GM06990 (cell line): ENCODE measurements at places on chromosomes 16 and 17.

DNA sequence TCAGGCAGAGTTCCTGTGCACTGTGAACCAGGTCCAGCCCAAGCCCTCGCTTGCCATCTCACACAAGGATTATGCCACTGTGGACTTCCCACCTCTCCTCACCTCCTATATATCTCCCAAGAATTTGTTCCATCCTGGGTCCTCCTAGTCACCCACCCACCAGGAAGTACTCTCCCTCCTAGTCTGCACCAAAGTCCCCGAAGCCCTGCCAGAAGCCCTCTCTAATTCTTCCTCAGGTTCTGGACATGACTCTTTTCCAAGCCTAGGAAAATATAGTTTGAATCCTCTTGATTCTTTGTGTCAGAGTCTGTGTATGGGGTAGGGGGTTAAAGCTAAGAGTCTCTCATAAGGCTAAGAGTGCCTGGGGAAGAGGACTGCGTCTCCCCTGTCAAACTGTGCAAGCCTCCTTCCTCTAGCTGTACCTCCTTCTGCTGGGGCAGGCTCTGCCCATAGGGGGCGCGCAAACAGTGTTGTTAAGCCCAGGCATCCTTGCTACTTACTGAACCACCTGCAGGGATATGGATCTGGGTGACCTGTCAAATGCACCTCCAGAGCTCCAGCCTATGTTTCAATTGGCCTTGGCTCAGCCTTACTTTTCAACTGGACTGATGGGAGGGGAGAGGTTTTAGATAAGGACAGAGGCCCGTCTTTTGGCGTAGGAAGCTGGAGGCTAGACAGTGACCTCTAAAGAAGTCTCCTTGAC is 16.6 kb upstream of the DLX4 start:
- no peak for DNase-seq

GRCh38 chr17:57794841-57795240 is 49.7 kb upstream of the CCDC182 start:
- DNase-seq = no peak

GRCh38 chr17:28763804-28764266 is 20.0 kb downstream of the TRAF4 start:
- DNase-seq = no peak

DNA sequence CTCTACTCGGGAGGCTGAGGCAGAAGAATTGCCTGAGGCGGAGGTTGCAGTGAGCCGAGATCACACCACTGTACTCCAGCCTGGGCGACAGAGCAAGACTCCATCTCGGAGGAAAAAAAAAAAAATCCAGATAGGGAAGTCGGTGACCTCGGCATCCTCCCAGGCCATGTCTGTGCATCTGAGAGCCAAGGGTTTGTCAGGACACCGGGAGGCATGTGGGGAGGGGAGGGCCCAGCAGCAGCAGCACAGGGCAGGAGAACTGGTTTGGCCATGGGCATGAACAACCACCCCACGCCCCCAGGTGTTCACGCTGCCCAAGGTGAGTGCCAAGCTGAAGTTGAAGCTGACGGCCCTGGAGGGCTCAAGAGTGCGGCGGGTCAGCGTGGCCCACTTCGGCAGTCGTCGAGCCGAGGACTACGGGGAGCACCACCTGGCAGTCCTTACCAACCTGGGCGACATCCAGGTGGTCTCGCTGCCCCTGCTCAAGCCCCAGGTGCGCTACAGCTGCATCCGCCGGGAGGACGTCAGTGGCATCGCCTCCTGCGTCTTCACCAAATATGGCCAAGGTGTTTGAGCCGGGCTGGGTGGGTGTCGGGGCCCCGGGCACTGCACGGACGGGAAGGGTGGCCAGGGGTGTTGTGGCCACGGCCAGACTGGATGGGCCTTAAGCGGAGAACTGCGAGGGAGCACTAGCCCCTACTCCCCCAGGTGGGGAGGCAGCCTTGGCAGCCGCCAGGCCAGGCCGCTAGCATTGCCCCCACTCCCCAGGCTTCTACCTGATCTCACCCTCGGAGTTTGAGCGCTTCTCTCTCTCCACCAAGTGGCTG is 14.7 kb upstream of the MYO15B start:
- DNase-seq = no peak

- DNase-seq = no peak
Measured at GRCh38 chr16:69937465-69937951, 13.6 kb upstream of the CLEC18A start.

DNA sequence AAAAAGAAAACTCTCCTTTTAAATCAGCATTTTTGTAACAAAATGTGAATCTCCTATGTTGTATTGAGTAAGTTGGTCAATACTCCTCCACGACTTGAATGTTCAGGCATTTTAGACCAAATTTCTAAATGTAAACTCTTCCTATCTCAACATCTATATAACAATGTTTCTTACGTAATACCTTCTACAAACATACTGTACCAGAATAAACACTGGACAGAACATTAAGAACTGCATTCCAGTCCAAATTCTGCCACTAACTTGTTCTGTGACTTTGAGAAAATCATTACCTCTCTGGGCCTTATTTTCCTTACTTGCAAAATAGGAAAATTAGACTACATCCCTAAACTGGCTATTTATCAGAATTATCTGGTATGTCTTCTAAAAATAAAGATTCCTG is 40.1 kb downstream of the AKAP10 start:
- DNase-seq = no peak

DNA sequence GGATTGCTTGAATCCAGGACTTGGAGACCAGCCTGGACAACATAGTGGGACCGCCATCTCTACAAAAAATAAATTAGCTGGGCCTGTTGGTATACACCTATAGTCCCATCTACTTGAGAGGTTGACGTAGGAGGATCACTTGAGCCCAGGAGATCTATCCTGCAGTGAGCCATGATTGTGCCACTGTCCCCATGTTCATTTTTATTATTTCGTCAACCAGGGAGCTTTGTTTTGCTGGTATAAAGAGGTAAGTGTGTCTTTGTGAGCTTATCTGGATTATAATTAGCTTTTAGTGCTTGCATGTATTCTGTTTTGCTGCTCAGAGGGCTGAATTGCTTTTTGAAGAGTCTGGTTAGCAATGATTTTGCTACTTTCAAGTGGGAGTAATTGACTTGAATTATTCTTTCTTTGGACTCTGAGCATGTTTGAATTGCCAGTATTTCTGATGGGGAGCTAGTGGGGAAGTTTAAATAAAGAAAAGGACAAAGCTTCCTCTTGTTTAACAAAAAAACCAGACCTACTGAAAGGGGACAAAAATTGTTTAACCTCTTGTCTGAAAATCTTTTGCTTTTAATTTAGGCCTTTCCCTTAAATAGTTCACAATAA is 31.6 kb upstream of the BCAS3 start:
- DNase-seq = no peak

GRCh38 chr16:23279721-23280153 is 22.4 kb upstream of the SCNN1B start:
- DNase-seq = no peak

- DNase-seq = no peak
Measured at GRCh38 chr16:49439050-49439449, 65.4 kb downstream of the C16orf78 start.

- no peak for DNase-seq
Measured at GRCh38 chr17:64002658-64003525, 4.7 kb downstream of the PRR29 start.

- DNase-seq = no peak
Measured at GRCh38 chr16:90057738-90058173, 19.4 kb downstream of the PRDM7 start.

DNA sequence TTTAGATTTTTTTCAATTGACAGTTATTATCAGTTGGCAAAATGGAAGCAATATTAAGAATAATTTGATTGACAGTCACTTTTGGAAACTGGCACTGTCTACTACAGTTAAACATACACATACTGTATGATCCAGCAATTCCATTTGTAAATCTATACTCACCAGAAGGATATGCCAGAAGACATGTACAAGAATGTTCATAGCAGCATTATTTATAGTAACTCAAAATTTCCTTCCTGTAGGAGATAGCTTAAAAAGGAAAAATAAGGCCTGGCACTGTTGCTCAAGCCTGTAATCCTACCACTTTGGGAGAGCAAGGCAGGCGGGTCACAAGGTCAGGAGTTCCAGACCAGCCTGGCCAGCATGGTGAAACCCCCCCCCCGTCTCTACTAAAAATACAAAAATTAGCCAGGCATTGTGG is 89.3 kb downstream of the VMP1 start:
- no peak for DNase-seq

DNA sequence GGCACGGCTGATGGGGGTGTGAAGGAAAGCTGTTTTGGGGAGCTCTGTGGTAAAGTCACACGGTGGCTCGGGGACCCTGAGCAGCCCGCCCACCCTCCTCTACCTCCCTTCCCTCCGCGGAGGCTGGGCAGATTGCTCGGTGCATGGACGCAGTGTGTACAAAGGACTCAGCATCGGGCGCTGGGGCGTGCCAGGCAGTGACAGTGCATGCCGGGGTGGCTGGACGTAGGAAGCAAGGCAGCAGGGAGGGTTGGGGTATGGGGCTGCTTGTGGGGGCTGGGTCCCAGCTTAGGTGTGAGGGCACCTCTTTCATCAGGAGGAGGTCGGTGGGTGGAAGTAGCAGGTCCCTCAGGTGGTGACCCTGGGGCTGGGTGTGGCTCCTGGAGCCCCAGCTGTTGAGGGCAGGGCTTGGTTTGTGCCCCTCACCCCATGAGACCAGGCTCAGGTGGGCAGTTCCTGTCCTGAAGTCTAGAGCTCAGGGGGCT is 159.9 kb upstream of the GSE1 start:
- no peak for DNase-seq

GRCh38 chr16:47492428-47493377 is 31.6 kb downstream of the PHKB start:
- peak; percentile 67 for DNase-seq

- DNase-seq = no peak
Measured at GRCh38 chr17:13194887-13195286, 177.1 kb upstream of the ELAC2 start.

GRCh38 chr16:57594531-57595031 is 33.8 kb upstream of the ADGRG1 start:
- DNase-seq = no peak

- DNase-seq = no peak
Measured at GRCh38 chr16:29992344-29992967, 3.0 kb downstream of the HIRIP3 start.

DNA sequence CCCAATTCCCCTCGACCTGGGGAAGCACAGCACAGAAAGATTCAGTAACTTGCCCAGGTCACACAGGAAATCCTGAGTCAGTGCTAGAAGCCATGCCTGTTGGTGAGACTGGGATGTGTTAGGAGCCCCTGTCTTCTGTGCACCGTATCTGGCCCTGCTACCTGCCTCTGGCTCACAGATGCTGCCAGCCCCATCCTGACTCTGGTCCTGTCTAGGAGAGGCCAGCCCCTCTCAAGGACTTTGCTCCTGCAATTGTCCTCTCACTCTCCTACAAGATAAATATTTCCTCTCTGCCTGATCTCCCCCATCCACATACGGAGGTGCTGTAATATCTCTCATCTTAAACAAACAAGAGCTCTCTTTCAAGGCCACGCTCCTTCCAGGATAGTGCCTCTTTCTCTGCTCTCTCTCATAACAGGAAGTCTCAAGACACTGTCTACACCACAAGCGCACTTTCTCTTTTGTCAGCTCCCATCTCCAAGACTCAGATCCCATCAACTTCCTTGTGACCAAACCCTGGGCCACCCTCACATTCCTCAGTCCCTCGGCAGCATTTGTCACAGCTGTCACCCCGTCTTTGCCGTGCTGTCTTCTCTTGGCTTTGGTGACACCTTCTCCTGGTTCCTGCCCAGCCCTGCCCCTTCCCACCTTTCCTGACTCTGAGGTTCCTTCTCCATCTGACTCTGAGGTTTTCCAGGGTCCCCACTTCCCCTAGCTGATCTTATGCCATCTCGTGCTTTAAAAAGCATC is 1.9 kb downstream of the SLC13A2 start:
- no peak for DNase-seq

DNA sequence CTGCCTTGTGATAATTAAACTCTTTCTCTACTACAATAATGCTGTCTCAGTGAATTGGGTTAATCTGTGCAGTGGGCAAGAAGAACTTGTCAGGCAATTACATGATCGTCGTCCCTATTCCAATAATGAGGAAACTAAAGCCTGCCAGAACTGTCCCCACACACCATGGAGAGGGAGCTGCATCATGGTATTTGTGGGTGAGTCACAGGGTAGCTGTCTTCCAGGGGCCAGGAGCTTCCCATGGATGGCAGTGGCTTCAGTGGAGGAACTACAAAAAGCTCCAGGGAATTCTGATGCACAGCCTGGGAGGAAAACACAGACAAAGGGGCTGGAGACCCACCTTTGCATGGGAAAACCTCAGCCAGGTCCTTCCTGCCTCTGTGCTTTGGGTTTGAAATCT is 83.3 kb upstream of the C16orf82 start:
- DNase-seq = no peak

DNA sequence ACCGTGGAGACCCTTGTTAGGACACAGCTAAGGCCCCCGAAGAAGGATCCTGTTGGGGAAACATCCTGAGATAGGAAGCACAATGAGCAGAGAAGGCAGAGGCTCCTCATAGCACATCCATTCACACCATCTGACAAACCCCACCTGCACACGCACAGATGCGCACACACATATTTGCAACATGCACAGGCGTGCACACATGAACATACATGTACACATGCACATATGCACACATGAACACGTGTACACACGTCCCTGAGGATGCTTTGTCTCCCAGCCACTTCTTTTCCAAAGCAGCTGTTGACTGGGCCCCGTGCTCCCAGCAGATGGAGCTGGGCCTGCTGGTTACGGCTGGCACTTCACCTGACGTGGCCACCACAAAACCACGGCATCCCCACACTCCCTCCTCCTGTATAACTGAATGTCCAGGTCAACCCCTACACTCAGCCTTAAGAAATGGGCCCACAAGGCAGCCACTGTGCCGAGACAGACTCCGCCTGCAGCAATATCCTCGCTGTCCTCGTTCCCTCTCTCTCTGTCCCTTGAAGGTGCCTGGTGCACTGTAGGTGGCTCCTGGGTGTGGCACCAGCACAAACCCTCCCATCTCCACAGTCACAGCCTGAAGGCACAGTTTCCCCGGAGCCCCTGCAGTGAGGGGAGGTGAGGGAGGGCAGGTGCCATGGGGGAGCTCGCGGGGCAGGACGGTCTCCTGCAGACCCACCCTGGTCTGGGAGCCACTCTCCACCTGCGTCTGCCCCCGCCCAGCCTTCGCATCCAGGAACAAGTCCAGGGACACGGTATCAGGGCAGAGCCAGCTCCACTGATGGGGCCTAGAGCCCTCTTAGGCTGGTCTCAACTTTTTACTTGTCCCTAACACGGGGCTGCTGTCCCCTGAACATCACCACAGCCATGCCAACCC is 183.0 kb downstream of the RBFOX3 start:
- DNase-seq = no peak
